ENCODE measurements at places on chromosomes 3 and 15.

GRCh38 chr15:42078903-42079302 lies 15.5 kb downstream of the PLA2G4D start:
- no peak for DNase-seq

DNA sequence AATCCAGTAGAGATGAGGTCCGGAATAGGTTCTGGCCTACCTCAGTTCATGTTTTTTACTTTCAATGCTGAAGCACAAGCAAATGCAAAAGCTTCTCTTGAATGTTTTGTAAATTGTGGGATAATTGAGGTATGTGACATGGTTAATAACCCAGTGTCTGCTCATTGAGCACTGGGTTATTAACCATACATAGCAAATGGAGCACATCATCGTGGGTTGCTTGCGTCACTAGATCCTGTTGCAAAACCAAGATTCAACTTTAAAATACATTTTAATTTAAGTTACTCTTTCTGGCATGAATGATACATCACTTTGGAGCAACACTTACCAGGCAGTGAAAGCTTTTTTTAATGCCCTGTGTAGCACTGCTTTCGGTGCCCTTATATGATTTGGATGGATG lies 165.6 kb downstream of the IGF1R start:
- no peak for DNase-seq

- DNase-seq: no peak
Observed at GRCh38 chr3:78221796-78222195, 1181.9 kb downstream of the ROBO2 start.

DNA sequence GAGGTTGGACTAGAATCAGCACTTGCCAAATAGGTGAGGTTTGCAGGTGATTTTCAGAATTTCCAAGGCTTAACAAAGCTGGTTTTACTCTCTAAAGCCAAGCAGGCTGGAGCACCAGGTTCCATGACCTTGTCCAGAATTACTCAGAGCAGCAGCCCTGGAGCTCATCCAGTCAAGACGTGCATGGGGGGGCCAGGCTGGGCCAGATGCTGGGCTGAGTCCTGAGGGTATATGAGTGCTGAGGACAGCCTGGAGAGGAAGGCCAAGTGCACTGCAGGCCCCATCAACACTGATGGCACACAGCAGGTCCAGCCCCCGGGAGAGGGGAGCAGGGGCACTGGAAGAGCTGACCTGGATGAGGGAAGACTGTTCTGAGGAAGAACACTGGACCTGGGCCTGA lies 3.0 kb upstream of the TXNRD3 start:
- no peak for DNase-seq

DNA sequence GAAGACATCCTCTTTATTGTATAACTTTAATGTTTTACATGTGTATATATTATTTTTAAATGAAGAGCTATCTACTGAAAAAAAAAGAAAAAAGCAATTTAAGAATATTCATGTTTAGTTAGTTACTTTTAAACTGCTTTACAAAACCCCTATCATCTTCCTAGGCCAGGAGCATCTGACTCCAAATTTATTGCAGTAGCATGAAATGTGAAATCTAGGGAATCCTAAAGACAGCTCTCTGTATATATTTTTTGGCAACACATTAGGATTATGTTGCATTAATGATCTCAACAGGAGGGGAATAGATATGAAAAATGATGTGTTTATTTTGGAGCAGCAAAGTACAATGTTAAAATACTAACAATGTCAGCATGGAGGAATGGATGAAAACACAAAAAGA lies 158.3 kb downstream of the CNTN3 start:
- DNase-seq: no peak

- no peak for DNase-seq
Observed at GRCh38 chr3:120471643-120472042, 20.9 kb upstream of the FSTL1 start.

Data from stimulated activated CD4-positive, alpha-beta T cell treated with anti-CD3 and anti-CD28 coated beads, Interleukin-15, amount 100 ng/mL, for 1 hour (primary cell).